Caco-2 (cell line): ENCODE measurements at places on chromosomes 2 and 18.

DNA sequence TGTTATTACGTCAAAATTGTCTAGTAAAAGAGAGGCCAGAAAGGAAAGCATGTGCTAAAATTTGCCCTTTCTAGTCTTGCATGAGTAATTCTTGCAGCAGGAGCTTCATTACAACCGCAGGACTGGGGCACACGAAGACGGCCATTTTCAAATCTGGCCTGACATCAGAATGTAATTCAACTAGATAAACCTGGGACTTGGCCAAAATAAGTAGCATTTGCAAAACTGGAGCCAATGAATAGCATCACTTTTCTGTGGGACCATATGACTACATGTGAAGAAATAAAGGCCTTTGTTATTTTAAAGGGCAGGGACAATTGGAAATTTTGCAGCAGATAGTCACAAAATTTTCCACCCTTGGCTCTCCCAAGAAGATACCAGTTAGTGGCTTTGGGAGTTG lies 3.0 kb upstream of the FZD7 start:
- no peak for DNase-seq

GRCh38 chr2:136214307-136215200 lies 96.6 kb upstream of the CXCR4 start:
- no peak for DNase-seq

GRCh38 chr2:8617048-8617447 lies 64.8 kb upstream of the ID2 start:
- DNase-seq, result no peak

- no peak for DNase-seq
Observed at GRCh38 chr2:191314697-191315364, 69.6 kb downstream of the MYO1B start.

- peak; percentile 93 for DNase-seq
Observed at GRCh38 chr2:218860950-218861381, 1.4 kb downstream of the WNT6 start.

DNA sequence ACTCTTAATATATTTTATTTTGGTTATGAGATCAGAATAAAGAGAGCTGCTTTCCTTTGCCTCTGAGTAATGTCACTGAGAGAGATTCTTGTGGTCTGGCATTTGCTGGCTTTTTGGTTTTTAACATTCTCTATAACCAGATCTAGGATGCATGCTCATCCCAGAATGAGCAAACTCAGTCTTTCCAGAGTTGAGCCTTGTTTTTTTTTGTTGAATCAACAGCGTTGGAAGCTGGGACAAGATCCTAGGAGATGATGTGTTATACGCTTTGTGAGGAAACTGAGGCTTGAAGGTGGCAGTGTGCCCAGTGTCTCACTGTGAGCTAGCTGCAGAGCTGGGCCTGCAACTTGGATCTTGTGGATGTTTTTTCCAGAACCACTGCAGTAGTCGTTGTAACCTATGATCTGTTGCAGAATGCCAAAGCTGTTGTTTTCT lies 19.5 kb downstream of the MYO1B start:
- no peak for DNase-seq

GRCh38 chr18:66013969-66014368 lies 263.2 kb downstream of the CDH7 start:
- no peak for DNase-seq

DNA sequence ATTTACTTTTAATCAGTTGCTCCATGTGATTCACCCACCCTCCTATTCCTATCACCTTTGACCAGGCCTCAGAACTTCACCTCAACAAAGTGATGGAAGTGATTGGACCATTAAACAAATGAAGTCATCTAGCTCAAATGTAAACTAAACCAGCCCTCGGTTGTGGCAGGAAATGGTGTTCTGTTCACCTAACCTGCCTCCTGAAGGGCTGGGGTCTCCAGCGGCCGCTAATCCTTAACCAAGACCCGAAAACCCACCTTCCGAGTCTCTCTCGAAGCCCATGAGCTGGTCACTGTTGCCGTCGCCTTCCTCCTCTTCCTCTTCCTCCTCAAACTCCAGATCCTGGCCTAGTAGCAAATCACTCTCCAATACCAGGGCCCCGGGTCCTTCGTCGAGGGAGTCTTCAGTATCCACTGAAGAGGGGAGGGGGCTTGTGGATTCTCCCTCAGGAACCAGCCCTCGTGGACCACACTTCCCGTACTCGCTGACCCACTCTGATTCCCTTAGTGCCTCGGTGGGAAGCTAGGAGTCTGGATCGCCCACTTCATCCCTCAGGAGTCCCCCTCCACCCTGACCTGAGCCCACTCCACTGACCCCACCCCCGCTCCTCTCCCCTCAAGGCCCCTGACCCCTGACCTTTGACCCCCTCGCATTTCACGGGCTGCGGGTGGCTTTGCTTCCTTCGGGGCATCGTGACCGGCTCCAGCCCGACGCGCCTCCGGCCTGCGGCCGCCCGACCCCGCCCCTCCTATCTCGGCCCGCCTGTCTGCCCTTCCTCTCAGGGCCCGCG lies 503 bp downstream of the ZNF513 start:
- peak; percentile 35 for DNase-seq

DNA sequence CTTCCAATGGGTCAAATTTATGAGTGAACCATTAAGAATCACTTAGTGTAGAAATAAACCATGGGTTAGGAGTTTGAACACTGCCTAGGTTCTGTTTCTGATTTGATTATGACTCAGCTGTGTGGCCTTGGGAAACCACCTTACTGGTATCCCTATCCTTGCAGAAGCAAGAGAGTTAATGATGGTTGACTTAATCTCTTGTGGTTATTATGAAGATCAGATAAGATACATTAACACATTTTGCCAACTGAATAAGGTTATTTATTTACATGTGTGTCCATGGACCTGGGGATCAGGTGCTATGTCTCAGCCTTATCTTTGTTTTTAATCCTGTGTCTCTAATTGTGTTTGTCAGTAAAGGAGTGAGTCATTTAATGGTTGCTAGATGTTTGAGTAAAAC lies 5.4 kb upstream of the KCNJ13 start:
- no peak for DNase-seq

GRCh38 chr18:22391407-22392345 lies 26.0 kb downstream of the CTAGE1 start:
- no peak for DNase-seq

DNA sequence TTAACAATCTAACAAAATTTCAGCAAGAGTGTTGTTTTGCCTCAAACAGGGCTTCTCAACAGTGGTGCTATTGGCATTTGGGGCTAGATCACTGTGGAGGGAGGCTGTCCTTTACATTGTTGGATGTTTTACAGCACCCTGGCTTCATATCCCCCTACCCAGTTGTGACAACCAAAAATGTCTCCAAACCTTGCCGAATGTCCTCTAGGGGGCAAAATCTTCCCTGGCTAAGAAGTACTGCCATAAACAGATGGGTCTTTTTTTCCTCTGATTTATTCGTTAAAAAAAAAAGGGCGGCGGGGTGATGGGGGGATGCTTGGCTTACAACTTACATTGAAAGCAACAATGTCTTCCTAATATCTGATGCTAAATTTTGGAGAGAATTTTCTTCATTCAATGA lies 207.6 kb upstream of the CCDC150 start:
- DNase-seq, result no peak

GRCh38 chr2:39780825-39781600 lies 2.0 kb upstream of the THUMPD2 start:
- no peak for DNase-seq

DNA sequence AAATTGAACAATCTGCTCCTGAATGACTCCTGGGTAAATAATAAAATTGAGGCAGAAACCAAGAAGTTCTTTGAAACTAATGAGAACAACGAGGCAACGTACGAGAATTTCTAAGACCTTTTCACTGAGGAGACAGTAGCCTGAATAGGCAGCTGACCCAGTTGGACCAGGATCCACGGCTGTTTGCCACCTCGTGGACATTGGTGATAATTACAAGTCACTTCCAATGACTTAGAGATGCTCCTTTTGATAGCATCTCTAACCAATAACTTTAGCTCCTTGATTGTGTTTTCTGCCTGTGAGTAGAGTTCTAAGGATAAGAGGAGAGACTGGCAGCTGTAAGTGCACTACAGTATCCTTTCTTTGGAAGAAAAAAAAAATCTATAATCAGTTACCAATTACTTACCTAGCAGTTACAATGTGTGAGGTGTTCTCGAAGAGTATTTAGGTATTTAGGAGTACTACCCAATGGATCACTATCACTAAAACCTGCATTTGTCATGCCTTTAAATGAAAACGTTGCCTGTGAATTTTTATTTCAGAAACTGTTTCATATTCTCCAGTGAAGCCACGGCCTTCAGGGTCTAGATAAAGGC lies 31.3 kb upstream of the CNTNAP5 start:
- DNase-seq, result peak; percentile 43

DNA sequence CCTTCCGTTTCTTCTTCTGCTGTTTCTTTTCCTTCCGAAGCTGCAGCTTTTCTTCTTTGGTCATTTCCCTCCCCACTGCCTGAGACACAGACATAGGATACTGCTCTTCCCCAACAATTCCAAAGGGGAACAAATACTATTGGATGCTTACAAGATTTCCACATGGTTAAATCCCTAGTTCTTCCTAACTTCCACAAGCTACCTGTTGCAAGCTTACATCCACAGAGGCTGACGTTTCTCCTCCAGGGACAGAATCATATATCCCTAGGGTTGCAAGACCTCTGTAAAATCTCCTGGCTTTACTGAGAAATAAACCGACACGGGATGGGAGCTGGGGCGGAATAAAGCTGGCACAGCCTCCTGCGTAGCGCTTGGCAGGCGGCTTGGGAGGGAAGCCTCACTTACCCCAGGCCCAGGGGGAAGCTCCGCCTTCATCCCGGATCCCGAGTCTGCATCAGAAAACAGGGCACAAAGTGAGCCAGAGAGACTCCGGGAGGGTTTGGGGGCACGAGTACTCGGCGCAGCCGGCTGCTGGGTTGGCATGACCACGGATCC lies 590 bp downstream of the EIF2B4 start:
- DNase-seq, result peak; percentile 59

GRCh38 chr2:199707593-199708185 lies 143.3 kb downstream of the FTCDNL1 start:
- no peak for DNase-seq

DNA sequence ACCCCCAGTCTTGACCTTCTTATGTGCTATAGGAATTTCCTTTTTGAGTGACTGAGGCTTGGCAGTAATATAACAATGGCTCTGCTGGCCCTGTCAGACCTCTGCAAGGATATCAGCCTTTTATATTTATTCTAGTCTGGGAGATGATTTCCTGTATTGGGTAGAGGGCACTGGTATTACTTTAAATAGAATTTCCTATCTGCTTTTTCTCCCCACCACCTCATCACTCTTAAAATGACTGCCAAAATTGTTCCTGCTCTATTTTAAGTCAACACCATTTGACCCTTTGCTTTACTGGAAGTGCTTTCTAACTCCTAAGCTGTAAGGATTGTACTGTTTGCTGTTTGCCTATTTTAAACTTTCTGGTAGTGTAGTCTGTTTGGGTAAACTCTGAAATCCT lies 658.4 kb upstream of the FSHR start:
- DNase-seq, result no peak

- DNase-seq, result no peak
Observed at GRCh38 chr2:183927406-183928325, 670.7 kb upstream of the ZNF804A start.

DNA sequence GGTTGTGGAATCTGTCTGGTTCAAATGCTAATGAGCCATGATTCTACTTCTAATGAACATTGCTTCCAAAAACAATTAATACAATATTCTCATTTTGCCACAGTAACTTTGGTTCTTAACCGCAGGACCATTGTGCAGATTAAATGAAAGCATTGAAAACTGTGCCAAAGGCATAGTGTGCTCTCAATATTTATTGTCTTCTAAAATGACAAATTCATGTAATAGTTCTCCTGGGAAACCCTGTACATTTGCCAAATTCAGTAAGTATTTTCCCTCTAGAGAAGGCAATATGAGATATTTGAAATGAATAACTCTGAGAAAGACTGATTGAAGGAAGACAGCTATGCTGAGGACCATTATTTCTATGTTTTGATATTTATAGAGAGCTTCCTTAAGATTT lies 246.3 kb downstream of the CCDC102B start:
- no peak for DNase-seq

- DNase-seq, result no peak
Observed at GRCh38 chr2:195818526-195818925, 161.5 kb downstream of the SLC39A10 start.

- no peak for DNase-seq
Observed at GRCh38 chr2:106129150-106129549, 65.0 kb downstream of the UXS1 start.

DNA sequence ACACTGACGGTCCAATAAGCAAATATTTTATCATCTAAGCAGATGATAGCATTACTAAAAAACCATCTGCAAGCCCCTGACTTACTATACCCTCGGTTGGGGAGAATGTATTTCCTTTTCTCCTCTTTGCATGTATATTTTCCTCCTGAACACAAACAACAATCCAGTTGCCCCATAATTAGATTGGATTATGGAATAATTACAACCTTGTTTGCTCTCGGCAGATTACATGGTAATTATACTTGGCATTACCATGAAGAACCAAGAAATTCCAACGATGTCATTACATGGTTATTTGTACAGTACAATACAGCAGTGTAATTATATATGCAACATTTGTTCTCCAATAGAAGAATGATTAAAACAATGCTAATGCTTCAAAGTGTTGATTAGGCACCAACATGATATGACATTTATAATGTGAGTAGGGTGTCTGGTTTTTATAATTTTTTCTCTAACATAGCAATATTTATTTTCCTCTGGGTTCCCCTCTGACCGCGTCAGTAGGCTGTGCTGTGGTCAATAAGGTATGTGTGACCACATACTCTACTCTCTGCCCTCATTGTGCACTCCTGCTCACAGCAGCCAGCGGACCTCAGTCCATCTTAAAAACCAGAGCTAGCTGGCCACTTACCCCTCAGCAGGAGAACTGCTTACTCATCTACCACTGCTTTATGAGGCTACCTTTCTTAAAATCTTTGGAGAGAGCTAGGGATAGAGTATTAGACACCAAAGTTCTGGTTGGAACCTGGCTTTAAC lies 176.1 kb downstream of the INSIG2 start:
- DNase-seq, result no peak

DNA sequence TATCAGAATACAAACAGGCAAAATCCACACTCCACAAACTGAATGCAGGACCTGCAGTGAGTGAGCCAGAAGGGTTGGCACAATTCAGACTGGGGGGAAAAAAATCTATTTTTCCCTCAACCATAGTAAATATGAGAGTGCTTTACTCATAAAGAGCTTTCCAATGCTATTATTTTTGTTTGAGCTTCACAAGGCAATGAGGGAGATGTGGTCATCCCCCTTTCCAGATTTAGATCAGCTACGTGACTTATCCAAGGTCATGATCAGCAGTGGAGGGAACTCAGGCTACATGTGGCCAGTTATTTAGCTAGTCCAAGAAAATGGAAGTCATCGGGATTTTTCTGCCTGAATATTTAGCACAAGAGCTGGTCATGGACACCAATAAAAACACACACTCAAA lies 120.4 kb upstream of the KLF7 start:
- no peak for DNase-seq

- no peak for DNase-seq
Observed at GRCh38 chr2:189719571-189719970, 43.0 kb downstream of the OSGEPL1 start.
